ENCODE measurements at places on chromosomes 3 and 15.
A peak's percentile ranks its signal among the peaks of the same experiment; 100 is the strongest.

GRCh38 chr15:93027413-93027812, 61.6 kb downstream of the RGMA start:
- peak; percentile 60 for DNase-seq

GRCh38 chr3:169869484-169870220, at the start of gene LRRC31:
TSS of gene LRRC31 (minus strand) at chr3:169869935. CDS start at chr3:169869807, 128 bp downstream.
- DNase-seq = no peak

GRCh38 chr3:108334701-108335100, 38.4 kb downstream of the HHLA2 start:
- no peak for DNase-seq

GRCh38 chr3:64803469-64803868, 115.7 kb upstream of the ADAMTS9 start:
- DNase-seq = no peak

GRCh38 chr3:149319750-149320149, 13.7 kb downstream of the TM4SF18 start:
- DNase-seq = no peak

GRCh38 chr3:151315136-151315535, 1.5 kb downstream of the GPR87 start:
- no peak for DNase-seq

GRCh38 chr15:58535894-58536293, 104.1 kb downstream of the LIPC start:
- DNase-seq = no peak

- peak; percentile 43 for DNase-seq
These were observed 61.9 kb downstream of the BTLA start for GRCh38 chr3:112437146-112438022.

GRCh38 chr15:74277242-74277810, 41.2 kb downstream of the CCDC33 start:
- DNase-seq = no peak

GRCh38 chr3:173762501-173762900, 365.0 kb downstream of the NLGN1 start:
- no peak for DNase-seq

DNA sequence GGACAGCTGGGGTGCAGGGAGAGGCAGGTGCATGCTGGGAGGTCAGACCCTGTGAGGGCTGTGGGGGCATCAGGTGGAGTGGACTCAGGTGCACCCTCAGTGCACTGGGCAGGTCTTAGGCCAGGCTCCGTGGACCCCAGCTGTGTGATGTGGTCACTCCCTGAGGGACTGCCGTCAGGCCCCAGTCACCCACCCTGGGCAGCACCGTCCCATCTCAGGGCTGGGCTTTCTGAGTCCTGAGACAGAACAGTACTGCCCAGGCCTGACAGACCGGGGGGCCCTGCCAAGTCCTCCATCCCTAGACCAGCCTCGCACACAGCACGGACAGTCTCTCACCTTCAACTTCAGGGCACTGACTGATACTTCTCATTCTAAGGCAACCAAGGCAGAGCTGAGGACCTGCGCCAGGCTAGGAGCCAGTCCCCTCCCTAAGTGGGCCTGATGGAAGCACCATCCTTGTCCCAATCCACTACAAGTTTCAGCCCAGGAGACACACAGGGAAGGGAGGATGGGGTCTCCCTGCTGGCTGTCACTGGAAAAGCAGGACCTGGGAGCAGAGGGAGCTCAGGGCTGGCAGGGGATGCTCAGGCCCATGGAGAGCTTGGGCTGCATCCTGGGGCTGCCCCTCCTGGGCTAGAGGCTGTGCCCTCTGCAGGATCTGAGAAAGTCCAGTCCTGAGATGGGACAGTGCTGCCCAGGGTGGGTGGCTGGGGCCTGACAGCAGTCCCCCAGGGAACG, 86.3 kb downstream of the LMLN start:
- DNase-seq = no peak

GRCh38 chr15:64430000-64430735, 30.2 kb upstream of the ZNF609 start:
- DNase-seq = no peak

GRCh38 chr3:126985132-126985985, 2.4 kb downstream of the PLXNA1 start:
- DNase-seq = no peak

GRCh38 chr15:94493176-94493575, 261.8 kb downstream of the MCTP2 start:
- DNase-seq = no peak

GRCh38 chr3:125334675-125335560, 40.2 kb downstream of the ZNF148 start:
- DNase-seq = no peak

DNA sequence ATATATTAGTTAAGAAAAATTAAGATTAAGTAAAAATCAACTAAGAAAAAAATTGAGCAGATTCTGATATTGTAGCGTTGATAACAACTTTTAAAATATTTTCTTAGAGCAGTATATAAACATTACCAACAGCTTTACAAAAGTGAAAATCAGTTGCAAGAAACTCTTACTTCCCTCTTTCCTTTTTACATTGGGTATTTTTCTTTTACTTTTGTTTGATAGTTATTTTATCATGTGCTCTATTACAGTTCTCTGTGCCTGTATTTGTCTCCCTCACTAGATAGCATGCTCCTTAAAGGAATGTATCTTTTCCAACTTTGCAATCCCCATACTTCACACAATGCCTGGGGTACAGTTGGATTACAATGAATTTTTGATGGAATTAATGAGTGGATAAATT, 87.5 kb upstream of the P3H2 start:
- no peak for DNase-seq

DNA sequence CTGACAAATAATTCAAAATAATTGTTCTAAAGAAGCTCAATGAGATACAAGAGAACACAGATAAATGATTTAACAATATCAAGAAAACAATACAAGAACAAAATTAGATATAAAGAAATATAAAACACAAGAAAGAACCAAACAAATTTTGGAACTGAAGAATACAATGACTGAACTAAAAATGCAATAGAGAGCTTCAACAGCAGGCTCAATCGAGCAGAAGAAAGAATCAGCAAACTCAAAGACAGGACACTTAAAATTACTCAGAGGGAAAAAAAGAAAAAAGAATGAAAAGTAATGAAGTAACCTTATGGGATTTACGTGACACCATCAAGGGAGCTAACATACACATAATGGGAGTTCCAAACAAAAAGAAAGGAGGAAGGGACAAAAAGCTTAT, 32.1 kb downstream of the CCDC54 start:
- no peak for DNase-seq

GRCh38 chr3:64743156-64743886, 55.5 kb upstream of the ADAMTS9 start:
- no peak for DNase-seq

GRCh38 chr15:34084086-34084485, 17.6 kb downstream of the EMC7 start:
- DNase-seq = no peak

DNA sequence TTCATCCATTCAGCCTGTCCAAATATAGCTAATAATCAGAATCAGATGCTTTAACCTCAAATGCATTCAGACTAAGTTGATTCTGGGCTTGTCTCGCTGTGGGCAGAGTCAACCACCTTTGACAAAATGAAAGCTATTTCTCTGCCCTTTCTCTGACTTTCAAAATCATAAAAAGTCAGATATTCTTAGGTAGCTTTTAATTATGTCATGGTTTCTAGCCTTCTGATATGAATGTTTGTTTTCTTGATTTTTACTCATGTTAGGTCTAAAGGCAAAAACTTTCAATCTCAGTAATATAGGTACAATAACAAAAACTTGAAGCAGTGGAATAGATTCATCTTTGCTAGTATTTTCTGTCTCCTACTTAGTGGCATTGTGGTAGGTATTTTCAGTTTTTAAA, 25.3 kb upstream of the C15orf61 start:
- DNase-seq = no peak

DNA sequence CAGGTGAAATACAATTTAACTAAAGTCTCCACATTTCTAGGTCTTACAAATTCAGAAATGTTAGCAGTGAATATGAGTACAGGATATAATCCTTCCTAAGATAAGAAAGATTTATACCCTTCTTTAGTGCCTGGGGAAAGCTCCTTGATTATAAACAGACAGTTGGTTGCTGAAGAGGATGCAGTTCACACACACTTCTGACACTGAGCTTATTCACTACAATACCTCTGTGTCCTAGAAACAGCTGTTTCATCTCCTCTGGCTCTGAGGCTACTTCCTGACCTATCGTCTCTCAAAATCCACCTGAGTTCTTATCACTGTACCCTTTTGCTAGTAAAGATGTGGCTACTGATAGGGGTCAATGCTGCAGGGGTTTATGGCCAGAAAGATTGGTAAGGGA, 57.1 kb downstream of the TP63 start:
- DNase-seq = no peak

DNA sequence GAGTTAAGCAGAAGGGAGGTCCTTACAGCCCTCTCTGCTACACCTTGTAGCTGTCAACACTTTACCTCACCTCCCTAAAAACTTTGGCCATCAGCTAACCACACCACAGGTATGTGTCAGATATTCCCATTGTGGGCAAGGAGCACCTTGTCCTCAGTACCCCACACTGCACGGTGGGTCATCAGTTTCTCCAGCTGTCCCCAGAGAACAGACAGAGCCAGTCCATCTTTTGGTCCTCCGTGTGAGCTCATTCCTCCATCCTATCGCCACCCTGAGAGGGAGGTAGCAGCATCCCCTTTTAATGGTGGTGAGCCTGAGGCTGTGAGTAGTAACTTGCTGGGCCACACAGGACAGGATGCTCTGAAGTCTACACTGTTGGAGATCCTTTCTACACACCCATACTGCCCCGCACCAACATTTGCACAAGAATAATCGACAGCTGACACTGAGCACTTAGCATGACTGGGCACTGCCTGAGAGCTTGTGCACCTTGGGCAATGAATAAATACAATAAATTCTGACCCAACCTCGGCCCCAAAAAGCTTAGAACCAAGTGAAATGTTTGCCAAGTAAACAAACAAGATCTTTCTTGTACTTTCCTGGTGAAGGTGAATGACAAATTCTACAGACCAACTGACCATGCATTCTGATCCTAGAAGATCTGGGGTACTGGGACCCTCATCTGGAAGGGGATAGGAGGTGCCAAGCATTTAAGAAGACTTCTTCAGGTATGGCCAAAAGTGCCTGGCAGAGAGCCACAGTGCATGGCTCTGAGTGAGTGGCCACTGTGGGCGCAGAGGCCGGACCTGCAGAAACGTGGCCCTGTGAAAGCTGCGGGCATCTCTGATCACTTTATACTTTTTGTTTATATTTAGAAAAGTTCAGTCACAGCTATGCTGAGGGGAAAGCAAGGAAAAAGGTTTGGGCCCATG, 6.9 kb downstream of the CHCHD4 start:
- no peak for DNase-seq

GRCh38 chr3:39388741-39389248, 5.6 kb downstream of the SLC25A38 start:
- no peak for DNase-seq

DNA sequence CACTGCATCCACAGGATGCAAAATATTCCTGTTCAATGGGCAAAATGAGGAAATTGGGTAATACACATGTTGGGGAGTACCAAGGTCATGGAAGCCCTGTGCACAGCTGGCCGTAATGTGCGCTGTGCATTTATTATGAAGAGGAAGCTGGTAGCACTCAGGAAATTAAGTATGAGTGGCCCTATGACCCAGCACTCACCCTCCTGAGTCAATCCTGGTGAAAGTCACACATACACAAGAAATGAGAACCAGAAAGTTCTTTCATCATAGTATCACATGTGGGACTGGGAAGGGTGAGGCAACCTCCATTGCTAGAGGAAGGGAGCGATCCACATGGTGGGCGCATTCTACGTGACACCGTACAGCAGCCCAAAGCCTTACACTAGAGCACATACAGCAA, 11.4 kb upstream of the PRR20G start:
- peak; percentile 97 for DNase-seq

DNA sequence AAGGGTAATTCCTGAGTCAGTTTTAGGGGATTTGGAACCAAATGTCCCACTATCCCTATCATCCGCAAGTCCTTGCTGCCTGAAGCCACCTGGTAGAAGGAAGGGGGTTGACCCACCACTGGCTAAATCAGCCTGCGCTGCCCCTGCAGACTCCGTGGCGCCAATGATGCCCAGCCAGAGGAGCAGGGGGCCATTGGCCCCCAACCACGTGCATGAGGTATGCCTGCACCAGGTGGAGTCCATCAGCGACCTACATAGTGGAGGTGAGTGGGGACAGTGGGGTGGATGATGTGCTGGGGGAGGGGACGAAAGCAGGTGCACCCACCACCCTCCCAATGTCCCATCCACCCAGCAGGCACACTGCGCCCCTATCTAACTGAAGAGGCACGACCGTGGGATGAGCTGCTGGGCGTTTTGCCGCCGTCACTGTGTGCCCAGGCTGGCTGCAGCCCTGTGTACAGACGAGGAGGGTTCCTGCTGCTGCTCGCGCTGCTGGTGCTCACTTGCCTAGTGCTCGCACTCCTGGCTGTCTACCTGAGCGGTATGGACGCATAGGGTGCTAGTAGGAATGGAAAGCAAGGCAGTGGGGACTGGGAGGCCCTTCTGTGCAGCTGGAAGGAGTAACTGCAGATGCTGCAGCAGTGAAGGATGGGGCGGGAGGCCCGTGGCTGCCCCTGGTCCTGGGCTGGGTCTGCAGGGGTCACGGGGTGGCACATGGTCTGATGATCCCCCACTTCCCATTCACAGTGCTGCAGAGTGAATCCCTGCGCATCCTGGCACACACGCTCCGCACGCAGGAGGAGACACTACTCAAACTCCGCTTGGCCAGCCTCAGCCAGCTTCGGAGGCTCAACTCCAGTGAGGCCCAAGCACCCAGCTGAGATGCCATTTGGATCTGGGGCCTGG, 5.7 kb downstream of the IFRD2 start:
- peak; percentile 1 for DNase-seq

GRCh38 chr3:81485444-81485865, 276.0 kb downstream of the GBE1 start:
- peak; percentile 46 for DNase-seq

GRCh38 chr3:126180477-126181397, at the start of gene ALDH1L1:
TSS of gene ALDH1L1 (minus strand) at chr3:126180586. CDS start at chr3:126160979, 19,607 bp downstream.
- no peak for DNase-seq

DNA sequence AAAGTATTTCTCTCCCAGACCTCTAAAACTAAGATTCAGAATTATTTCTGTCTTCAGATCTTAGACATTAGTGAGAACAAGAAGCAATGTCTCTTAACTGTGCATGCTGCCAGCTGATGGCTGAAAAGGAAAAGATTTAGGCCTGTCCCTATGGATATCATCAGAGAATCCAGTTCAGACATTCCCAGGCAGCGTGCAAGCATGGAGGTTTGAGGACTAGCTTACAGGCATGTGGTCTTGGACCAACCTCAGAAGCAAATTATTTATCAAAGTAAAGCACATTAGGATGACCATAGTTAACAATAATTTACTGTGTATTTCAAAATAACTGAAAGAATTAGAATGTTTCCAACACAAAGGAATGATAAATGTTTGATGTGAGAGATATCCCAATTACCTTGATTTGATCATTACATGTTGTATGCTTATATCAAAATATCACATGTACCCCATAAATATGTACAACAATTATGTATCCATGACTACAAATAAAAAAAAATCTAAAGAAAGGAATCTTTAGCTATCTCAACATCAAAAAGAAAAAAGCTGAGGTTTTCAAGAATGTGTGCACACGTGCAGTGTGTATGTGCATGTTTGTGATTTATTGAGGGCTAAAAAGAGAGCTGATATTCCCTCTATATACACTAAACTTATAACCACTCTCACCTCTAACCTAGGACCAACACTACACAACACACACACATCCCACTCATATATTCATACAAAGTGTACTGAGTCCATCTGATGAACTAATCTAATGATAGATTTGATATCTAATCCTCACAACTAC, 108.9 kb upstream of the THBS1 start:
- no peak for DNase-seq

Data from CD14-positive monocyte (primary cell).